ENCODE measurements at places on chromosomes 12 and 14.
A peak's percentile ranks its signal among the peaks of the same experiment; 100 is the strongest.

GRCh38 chr12:120115692-120116440 is 687 bp downstream of the RAB35 start:
- DNase-seq, result peak; percentile 37

DNA sequence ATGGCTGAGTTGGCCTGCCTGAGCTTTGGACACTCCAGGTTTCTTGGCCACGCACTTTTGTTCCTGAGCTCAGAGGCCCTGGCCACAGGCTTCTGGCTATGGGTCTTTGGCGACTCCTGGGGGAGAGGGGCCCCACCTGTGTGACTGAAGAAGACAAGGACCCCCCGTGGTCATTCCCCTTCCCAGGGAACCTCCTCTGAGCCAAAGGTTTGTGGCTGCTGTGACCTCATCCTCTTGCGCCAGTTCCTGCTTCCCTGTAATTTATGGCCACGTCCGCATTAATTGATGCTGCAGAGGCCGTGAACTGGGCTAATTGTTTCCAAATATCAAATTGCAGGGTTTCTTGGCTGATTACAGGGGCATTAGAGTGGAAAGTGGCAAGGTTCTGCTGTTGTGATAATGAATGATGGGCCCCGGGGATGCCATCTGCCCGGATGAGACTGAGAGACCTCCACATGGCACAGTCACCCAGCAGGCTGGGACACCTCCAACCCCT is 27.6 kb upstream of the NOS1 start:
- no peak for DNase-seq

GRCh38 chr12:31850268-31850667 is 108.9 kb upstream of the RESF1 start:
- DNase-seq, result peak; percentile 21

GRCh38 chr14:80427101-80427500 is 215.8 kb upstream of the DIO2 start:
- DNase-seq, result no peak

GRCh38 chr14:54610051-54610977 is 43.4 kb downstream of the SAMD4A start:
- no peak for DNase-seq

DNA sequence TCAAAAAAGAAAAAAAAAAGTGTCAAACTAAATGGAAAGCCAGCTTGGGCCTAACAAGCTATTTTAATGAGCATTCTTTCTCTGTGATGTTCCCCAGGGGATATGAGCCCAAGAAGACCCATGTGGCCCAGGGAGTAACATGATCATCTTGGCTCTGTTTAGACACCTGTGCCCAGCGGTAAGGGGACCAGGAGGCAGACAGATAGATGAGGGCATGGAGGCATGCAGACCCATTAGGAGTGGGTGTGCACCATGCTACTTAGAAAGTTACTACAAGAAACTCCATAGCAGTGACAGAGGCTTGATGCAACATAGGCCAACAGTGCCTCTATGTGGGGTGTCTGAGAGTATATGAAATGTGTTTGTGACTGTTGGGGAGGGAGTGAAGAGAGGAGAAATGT is 3.1 kb upstream of the CREBL2 start:
- DNase-seq, result no peak

DNA sequence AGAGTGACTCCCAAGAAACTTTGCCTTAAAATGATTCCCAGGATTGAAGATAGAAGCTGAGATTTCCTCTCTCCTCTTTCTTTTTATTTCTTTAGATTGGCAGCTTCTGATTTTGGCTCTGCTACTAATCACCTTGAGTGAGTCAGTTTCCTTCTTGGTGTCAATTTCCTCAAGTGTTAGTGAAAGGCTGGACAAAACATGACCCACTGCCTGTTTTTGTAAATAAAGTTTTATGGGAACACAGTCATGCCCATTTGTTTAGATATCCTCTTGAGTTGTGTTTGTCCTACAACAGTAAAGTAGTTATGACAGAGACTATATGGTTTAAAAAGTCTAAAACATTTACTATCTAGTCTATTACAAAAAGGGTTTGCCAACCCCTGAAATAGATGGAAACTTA is 227.2 kb upstream of the TBX3 start:
- DNase-seq, result no peak

DNA sequence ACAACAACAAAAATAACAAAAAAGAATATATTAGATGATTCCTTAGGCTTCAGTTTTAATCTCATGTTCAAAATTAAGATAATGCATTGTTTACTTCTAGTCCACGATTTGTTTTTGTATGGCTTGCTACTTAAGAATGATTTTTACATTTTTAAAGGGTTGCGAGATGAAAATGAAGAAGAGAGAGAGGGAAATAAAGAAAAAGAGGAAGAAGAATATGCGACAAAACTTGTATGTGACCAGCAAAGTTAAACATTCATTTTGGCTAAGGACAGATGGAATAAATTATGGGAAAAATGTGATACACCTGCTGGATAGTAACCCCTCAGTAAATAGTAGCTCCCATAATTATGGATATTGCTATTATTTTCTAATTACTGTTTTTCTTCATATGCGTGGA is 1.2 kb upstream of the GIT2 start:
- no peak for DNase-seq

DNA sequence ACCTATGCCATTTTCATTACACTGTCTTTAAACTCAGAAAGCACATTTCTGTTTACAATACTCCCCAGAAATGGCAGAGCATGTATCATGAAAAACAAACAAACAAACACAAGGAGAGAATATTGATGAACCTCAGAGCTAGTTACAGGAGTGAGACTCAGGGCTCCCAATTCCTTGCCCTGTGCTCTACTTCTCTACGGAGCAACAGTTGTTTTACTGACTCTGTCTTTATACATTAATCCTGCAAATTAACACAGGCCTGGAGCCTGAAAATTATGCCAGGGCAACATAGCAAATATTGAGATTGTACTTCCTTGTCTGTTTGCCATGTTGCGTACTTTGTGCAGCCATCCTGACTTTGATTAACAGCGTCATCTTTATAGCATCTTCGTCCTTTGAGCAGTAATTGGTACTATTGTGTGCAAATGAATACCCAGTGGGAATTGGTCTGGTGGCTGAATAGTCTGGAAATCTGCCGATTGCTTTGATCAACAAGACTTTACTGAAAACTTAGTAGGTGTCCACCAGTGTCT is 15.2 kb upstream of the AKAP6 start:
- no peak for DNase-seq

DNA sequence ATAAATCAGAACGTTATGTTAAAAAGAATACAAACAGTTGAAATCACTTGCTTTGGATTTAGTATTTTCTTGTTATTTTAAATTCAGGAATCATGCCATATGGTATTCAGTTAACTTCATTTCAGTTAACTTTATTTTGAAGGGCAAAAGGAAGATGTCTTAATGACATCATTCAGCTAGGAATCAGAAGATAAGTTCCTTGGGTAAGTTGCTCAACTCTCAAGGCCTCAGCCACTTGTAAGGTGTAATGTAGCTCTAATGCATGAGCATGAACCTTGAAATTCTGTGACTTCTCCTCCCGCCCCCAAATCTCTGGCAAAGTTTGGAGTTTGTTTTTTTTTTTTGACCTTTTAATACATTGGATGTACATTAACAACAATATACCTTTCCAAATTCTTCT is 42.6 kb downstream of the FRS2 start:
- DNase-seq, result no peak

DNA sequence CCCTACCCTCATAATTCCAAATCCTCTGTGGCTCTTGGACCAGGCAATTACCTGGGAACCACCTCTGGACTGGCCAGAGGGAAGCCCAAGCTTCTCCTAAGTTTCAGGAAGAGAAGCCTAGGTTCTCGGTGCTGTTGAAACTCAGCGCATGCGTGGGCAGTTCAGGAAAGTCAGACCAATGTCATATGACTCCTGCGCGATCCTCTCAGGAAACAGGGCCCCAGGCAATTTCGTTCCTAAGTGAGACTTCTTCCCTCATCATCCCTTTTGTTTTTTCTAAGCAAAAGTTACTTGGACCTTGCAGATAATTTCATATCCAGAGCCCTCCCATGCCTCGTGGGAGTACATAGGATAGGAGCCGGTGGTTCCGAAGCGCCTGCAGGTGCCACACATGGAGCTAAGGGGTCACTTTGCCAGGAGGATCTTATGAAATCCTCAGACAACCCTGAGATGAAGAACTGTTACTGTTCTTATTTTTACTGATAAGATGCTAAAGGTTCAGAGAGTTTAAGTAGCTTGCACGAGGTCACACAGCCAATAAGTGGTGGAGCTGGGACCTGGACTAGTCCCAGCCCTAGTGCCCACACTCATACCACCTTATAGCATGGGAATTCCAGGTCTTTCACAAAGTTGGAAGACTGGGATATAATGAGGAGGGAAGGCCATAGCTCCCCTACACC is 168.2 kb downstream of the ZFP36L1 start:
- no peak for DNase-seq

- no peak for DNase-seq
These were observed 382.3 kb downstream of the KCNH5 start for GRCh38 chr14:62662811-62663455.

GRCh38 chr12:68750506-68750905 is 4.5 kb downstream of the SLC35E3 start:
- DNase-seq, result no peak

- peak; percentile 67 for DNase-seq
These were observed 11.8 kb upstream of the POLR3B start for GRCh38 chr12:106345746-106346145.

DNA sequence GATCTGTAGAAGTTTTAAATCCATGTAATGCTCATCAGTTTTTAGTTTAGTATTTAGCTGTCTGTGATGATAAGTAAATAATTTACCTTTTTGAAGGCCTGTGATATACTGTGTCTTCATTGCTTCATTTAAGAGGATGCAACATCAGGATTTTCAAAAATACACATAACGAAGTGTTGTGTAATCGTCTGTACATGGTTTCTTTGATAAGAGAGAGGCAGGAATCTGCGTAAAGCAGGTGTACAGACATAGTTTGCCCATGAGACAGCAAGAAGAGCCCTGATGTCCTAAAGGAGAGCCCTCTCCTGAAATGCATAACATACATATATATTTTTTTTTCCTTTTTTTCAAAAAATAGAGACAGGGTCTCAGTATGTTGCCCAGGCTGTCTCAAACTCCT is 44.8 kb downstream of the RASSF3 start:
- DNase-seq, result no peak

DNA sequence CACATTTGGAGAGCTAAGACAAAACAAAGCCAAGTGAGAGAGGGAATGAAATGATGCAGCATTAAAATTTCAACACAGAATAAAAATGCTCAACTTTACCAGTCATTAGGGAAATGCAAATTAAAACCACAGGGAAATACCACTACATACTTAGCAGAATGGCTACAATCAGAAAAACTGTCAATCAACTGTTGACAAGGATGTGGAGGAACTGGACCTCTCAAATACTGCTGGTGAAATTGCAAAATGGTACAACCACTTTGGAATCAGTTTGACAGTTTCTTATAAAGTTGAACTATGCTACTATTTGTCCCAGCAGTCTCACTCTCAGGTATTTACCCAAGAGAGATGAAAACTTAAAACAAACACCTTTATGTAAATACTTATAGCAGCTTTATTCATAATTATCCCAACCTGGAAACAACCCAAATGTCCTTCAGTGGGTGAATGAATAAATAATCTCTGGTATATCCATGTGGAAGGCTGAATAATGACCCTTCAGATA is 43.8 kb upstream of the KTN1 start:
- DNase-seq, result no peak

- peak; percentile 46 for DNase-seq
These were observed 77.8 kb upstream of the MAX start for GRCh38 chr14:65179918-65180724.

DNA sequence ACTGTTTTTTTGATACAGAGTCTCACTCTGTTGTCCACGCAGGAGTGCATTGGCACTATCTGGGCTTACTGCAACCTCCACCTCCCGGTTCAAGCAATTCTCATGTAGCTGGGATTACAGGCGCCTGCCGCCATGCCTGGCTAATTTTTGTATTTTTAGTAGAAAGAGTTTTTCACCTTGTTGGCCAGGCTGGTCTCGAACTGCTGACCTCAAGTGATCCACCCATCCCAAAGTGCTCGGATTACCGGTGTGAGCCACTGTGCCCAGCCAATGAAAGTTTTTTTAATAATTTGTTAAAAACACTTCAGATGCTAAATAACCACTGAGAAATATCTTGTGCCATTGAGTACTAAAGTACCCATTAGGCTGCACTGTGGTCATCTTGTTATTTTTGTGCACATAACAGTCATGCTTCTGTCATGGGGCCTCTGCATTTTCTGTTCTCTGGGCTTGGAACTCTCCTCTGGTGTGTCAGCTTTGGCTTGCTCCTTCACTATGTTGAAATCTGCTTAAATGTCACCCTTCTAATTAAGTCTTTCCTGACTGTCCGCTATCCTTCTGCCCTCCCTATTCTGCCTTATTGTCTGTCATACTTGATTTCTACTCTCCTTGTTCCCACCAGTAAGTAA is 105.1 kb downstream of the KTN1 start:
- DNase-seq, result no peak

- DNase-seq, result no peak
These were observed 68.0 kb upstream of the AMIGO2 start for GRCh38 chr12:47147739-47148138.

DNA sequence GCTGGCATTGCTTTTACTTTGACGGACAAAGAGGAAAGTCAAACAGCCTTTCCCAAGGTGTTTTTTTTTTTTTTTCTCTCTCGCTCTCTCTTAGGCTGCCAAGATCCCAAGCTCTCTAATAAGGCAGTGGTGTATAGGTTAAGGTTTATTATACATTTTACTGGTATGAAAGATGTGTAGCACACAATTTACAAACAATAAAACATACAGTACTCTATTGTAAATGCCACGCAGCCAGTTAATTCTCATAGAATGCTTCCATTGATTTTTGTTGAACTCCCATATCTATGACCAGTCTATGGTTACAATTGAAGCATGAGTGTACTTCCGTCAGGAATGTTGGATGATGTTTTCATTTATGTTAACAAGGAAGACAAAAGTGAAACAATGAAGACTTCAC is 106.4 kb upstream of the GSC start:
- DNase-seq, result no peak

GRCh38 chr12:124578854-124579253 is 11.4 kb upstream of the NCOR2 start:
- DNase-seq, result no peak

- DNase-seq, result no peak
These were observed 28.7 kb downstream of the COX8C start for GRCh38 chr14:93375673-93376156.

DNA sequence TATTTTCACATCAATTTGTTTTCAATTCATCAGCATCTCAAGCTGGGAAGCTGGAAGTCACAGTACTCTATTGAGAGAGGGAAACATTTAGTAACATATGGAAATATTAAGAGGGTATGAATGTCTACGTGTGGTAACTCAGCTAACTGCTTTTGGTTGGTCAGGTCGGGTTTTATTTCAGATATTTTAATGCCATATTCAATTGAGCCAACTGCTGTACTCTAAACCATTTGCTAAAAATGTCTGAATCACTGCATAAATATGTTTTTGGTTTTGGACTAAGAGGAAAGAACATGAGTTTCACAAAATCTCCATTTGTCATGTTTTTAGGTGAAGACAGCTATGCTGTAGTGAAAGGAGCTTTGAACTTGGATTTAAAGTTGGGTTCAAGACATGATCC is 18.9 kb upstream of the PPFIBP1 start:
- no peak for DNase-seq

DNA sequence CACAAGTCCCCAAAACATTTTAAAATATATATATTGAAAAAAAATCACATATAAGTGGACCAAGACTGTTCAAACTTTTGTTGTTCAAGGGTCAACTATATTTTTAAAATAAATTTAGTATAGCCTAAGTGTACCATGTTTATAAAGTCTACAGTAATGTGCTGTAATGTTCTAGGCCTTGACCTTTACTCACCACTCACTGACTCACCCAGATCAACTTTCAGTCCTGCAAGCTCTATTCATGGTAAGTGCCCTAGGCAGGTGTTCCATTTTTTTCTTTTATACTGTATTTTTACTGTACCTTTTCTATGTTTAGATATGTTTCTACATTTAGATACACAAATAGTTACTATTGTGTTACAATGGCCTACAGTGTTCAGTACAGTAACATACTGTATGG is 23.4 kb upstream of the TMTC1 start:
- DNase-seq, result no peak
